Caco-2 (cell line): ENCODE measurements at places on chromosomes 1 and 21.

GRCh38 chr1:115166531-115167091, 77.3 kb upstream of the TSPAN2 start:
- DNase-seq = no peak

DNA sequence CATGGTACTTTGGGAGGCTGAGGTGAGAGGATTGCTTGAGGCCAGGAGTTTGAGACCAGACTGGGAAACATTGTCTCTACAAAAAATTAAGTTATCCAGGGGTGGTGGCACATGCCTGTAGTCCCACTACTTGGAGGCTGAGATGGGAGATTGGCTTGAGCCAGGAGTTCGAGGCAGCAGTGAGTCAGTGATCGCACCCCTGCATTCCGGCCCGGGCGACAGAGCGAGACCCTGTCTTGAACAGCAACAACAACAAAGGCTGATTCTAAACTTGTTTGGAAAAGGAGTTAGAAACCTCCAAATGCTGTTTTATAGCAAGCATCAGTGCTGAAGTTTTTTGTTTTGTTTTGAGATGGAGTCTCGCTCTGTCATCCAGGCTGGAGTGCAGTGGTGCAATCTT, 14.7 kb downstream of the LYPD8 start:
- DNase-seq = no peak

DNA sequence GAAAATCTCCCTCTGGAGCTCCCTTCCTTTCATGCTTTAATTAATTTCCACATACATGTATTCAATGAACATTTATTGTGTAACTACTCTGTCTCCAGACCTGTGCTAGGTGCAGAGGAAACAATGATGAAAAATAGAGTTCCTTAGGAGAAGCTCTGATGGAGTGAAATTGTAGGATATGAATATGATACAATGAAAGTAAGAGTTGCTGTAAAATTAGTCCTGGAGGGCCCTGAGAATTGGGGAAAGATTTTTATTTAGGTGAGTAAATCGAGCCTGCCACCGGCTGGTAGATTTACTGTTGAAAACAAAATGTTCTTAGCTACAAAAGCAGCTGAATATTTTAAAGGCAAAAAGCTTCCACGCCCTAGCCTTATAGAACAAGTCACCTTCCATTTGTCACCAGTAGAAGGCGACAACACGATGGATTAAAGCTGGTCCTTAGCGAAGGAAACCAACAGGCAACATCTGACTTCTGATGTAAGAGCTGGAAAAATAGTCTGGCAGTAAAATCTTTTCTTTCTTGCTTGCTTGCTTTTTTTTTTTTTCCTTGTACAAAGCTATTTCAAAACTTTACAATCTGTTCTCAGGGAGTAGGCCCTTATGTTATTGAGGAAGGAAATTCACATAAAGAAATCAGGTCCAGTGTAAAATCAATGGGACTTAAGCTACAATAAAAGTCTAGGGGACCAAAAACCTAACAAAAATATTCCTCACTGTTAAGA, 82.0 kb upstream of the ROR1 start:
- DNase-seq = peak; percentile 73

DNA sequence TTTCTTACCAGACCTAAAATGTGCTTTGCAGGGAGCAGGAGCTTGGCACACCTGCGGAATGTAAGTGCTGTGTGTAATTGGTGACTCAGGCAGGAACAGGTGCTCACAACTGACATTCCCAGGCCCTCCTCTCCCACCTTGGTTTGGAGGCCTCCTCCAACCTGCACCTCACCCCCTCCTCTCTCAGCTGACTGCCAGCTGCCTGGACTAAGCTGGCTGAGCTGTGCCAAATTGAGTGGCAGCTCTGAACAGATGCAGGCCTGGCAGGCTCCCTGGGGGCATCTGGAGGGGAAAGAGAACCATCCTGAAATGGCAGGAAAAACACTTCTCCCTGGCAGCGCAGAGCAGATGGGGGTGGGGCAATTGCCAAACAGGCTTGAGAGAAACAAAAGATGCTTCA, 91.7 kb upstream of the PGBD5 start:
- no peak for DNase-seq

DNA sequence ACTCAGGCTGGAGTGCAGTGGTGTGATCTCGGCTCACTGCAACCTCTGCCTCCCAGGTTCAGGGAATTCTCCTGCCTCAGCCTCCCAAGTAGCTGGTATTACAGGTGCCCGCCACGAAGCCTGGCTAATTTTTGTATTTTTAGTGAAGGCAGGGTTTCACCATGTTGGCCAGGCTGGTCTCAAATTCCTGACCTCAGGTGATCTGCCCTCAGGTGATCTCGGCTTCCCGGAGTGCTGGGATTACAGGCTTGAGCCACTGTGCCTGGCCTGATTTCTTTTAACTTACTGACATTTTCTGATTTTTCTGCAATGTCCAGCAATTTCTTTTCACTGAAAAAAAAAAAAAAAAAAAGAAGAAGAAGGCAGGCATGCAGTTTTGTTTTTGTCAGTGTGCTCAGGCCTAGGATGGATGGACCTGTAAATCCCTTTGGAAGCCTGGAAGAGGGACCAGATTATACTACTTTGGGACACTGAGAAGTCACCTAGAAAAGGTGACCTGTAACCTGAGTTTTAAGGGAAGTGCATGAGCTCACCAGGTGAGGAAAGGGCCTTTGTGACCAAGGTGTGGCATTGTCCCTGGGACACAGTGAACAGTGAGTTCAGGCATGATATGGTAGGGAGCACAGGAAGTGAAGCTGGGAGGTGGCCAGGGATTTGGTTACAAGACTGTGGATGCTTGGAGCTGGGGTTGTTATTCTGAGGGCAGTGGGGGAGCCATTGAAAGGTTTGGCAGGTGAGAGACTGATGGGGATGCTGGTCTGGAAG, 2.7 kb upstream of the TMEM61 start:
- no peak for DNase-seq

DNA sequence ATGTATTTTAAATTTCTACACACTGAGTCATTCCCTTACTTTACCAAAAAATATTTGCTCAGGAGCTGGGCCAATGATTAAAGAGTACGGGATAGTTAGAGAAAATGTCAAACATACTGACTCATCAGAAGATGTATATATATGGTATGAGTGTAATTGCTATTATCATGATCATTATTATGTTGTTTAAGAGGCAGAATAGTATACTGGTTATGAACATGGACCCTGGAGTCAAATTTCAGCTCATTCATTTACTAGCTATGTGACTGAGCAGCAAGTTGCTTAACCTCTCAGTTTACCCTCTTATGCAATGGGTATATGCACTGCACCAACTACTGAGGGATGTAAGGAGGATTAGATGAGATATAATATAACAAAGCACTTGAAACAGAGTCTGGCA, 41.2 kb upstream of the USH2A start:
- DNase-seq = no peak

- no peak for DNase-seq
These were observed 60.5 kb downstream of the MAP3K7CL start for GRCh38 chr21:29190923-29191331.

DNA sequence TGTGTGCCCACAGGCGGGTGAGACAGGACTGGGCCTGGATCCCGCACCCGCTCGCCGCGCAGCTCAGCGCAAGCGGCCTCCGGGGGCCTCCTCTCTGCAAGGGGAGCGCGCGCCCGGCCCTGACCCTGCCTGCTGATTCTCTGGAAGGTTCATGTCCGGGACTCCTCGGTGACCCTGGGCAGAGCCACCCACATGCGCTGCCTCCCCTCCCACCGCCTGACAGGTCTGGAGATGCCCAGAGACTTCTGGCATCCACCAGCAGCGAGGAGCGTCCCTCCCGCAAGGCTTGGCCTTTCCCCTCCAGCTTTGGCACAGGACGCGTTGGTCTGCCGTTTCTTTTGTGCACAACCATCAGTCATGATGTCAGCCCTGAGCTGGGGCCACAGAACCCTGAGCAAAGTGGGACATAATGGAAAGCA, 42.0 kb upstream of the COL6A2 start:
- DNase-seq = no peak

DNA sequence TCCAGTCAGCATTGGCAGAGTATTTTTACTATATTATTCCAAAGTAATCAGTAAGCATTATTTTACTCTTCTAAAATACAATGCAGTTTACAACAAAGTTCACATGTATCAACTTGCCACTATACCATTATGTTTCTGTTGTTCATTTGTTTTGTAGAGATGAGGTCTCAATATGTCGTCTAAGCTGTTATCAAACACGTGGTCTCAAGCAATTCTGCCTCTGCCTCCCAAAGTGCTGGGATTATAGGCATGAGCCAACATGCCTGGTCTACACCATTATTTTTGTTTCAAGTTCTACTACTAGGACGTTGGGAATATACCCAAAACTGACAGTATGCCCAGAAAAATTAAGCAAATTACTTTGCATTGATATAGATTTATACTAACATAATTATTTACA, 19.8 kb downstream of the FAF1 start:
- DNase-seq = no peak

- DNase-seq = no peak
These were observed 41.7 kb upstream of the SYT14 start for GRCh38 chr1:209896346-209896745.

DNA sequence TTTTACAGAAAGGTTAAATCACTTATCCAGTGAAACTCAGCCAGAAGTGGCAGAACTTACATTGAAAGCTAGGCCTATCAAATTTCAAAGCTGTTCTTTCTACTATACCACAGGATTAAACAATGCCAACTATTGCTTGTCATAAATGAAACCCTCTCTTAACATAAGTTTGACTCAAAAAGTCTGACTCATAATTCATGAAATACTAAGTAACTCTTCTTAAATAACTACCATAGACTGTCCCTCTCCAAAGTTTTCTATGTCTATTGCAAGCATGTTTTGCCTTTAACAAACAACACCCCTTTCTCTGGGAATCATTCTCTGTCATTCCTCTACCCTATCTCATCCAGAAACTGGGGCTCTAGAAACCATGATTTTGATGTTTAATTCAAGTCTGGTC, 109.5 kb upstream of the UBE2U start:
- DNase-seq = no peak

GRCh38 chr1:192266645-192267044, 50.1 kb upstream of the RGS21 start:
- DNase-seq = no peak

DNA sequence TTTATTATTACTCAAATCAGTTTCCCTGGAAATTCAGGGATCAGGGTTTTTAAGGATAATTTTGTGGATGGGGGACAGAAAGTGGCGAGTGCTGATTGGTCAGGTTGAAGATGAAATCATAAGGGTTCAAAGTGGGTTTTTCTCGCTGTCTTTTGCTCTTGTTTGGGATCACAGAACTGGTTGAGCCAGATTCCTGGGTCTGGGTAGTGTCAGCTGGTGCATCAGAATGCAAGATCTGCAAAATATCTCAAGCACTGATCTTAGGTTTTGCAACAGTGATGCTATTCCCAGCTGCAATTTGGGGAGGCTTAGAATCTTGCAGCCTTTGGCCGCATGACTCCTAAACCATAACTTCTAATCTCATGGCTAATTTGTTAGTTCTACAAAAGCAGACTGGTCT, 9.3 kb downstream of the CHI3L2 start:
- DNase-seq = peak; percentile 56

DNA sequence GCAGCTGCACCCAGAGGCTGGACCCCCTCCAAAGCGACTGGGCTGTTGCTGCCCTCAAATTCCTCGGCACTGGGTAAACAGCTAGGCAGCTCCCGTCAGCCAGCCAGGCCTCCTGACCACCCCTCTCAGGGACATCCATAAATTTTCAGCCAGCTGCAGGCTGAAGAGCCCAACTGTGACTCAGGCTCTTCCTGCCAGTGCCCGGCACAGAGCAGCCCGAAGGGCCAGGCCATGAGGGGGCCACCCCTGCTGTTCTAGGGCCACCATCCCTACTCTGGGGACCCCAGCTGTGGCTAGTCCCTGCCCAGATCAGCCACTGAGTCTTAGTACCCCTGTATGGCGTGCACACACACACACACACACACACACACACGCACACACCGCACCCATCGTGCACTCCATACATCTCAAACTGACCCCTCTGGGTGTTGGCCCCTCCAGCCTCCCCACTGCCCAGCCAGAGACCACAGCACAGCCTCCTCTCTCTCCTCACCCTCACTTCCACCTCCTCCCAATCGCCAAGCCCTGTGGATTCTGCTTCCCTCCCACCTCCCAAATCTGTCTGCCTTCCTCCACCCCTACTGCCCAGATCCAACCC, 6.2 kb upstream of the LAPTM5 start:
- no peak for DNase-seq

DNA sequence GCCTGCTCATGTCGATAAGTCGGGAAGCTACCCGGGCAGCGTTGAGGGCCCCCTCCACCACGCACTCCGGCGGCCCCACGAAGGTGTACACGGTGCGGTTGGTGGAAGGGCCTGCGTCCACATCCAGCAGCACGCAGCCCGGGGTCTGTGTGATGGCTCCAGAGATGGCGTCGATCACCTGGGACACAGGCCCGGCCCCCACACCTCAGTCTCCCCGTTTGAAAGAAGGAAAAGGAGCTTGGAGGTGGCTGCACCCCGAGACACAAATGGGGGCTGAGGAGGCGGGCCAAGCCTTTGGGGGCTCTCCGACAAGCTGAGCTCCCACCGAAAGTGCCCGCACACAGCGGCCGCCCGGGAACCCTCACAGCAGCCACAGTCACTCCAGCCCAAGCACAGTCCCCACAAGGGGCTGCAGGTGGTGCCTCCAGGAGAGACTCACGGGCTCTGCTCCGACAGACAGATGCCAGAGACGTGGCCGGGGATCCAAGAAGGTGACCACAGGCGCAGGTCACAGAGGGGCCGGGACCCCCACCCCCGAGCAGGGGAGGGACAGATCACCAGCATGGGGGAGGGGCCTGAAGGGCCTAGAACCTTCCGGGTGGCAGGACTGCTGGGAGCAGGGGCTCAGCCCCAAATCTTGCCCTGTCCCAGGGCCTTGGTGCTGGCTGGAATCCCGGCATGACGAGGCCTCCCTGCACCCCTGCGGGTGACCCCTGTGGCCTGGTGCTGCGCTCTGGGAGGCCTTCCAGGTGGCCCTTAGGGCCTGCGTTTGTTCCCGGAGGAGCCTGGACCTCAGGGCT, 1.0 kb downstream of the FTCD start:
- no peak for DNase-seq

GRCh38 chr1:36595921-36596320, 113.2 kb upstream of the CSF3R start:
- DNase-seq = no peak

DNA sequence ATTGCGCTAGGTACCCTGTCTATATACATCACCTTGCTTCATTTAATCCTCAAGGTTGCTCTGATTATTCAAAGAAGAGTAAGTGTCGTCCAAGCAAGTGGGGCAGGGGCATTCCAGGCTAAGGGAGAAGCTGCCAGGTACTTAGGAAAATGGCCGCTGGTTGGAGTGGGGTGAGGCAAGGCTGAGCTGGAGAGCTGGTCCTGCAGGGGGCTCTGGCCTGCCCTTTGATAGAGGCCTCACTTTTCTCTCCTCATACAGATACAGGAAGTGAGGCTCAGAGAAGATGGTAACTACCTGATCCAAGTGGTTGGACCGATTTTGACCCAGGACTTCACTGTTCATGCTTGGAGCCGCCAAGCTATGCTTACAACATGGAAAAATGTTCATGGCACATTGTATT, 86.9 kb upstream of the ZBTB40 start:
- no peak for DNase-seq

- DNase-seq = no peak
These were observed 58.7 kb downstream of the VANGL2 start for GRCh38 chr1:160459056-160459455.

- DNase-seq = no peak
These were observed 18.6 kb downstream of the FABP3 start for GRCh38 chr1:31354283-31354682.
